ENCODE measurements at places on chromosomes 13 and 19.
A peak's percentile ranks its signal among the peaks of the same experiment; 100 is the strongest.

DNA sequence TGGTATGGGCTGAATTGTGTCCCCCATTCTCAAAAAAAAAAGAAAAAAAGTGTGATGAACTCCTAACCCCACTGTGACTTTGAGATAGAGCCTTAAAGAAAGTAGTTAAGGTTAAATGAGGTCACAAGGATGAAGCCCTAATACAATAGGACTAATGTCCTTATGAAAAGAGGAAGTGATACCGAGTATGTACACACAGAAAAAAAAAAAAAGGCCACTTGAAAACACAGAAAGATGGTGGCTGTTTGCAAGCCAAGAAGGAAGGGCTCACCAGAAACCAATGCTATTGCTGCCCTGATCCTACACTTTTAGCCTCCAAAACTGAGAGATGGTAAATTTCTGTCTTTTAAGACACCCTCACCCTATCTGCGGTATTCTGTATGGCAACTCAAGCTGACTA is 955.6 kb downstream of the PCDH17 start:
- no peak for DNase-seq

DNA sequence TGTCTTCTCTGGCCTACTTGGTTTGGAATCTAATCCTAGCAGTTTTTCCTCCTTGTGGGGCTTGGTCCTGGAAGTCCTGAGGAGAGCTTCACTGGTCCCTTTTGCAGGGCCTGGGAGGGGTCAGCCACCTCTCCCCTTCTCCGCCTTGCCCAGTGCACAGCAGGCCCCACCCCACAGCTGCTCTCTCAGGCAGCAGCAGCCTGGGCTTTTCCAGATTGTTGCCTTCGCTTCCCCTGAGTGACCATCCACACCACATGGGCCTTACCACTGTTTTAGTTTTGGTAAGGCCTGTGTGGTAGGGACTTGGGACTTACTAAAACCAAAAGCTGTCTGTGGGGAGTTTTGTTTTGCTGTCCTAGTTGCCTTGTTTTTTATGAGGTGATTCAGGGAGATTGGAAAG is 11.5 kb downstream of the MPHOSPH8 start:
- DNase-seq, result no peak

DNA sequence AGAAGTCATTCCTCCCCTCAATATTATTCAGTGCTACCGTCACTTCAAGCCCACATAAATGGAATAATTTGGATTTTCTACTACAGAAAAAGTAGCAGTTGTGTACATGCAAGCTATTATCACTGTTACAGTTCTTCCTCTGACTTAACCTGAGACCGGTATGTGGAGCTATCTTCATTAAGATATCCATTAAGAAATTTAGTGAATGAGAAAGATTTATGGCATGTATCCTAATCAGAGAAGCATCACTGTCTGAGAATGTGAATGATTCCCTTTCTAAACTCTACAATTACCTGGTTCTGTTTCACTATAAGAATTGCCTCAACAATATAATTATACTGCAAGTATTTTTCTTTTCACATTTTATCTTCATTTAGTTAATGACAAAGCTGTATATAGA is 278.7 kb downstream of the KLF5 start:
- no peak for DNase-seq

- DNase-seq, result no peak
Measured at GRCh38 chr13:30971575-30971974, 39.1 kb downstream of the TEX26 start.

DNA sequence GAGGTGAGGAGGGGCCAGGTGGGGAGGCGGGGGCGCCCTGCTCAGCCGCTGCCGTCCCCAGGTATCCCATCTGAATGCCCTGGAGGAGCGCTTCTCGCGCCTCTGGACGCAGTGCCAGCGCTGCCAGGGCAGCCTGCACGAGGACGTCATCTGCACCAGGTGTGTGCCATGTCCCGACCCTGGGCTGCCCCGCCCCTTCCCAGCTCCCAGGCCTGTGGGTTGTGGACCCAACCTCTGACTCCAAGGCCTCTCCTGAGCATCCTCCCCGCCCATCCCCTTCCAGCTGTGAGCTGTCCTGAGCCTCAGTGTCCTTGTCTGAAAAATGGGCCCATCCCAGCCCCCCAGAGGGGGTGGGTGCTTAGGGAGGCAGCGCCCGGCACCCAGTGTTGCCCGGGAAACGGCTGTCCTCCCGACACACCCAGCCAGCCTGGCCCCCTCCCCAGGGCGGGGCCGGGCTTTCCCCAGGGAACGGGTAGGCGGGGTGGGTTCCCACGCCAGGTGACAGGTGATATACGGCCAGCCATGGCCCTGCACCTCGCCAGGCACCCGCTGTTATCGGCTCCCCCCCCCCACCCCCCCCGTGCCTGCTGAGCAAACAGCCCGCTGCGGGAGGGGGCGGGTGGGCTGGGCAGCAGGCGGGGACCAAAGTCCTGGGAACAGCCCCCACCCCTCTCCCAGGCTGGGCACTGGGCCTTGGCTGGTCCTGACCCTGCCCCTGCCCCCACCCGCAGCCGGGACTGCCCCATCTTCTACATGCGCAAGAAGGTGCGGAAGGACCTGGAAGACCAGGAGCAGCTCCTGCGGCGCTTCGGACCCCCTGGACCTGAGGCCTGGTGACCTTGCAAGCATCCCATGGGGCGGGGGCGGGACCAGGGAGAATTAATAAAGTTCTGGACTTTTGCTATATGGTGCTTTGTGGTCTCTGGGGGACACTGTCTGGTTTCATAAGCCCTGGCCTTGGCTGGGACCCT is 1.3 kb upstream of the SPIB start:
- DNase-seq, result no peak

- DNase-seq, result no peak
Measured at GRCh38 chr19:48487544-48487943, 18.4 kb downstream of the CYTH2 start.

DNA sequence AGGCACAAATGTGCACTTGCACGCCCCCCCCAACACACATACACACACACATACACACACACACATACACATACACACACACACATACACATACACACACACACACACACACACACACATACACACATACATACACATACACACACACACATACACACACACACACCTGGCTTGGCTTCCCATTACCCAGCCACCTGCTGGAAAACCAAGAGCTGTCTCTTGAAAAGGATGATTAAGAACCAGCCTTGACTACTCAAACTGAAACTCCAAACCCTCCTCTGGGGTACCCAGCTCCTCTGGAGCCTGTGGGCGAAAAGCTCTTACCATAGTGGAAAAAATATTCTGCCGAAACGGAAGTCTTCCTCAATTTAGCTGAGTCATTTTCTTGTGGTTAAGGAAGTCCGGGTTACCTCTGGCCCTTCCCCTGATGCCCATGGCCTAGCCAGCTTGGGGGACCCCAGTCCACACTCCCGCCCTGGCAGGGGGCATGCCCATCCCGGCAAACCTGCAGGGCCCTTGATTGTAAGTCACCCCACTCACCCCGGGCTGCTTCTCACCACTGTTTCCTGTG is 21.9 kb downstream of the CEBPA start:
- DNase-seq, result no peak

DNA sequence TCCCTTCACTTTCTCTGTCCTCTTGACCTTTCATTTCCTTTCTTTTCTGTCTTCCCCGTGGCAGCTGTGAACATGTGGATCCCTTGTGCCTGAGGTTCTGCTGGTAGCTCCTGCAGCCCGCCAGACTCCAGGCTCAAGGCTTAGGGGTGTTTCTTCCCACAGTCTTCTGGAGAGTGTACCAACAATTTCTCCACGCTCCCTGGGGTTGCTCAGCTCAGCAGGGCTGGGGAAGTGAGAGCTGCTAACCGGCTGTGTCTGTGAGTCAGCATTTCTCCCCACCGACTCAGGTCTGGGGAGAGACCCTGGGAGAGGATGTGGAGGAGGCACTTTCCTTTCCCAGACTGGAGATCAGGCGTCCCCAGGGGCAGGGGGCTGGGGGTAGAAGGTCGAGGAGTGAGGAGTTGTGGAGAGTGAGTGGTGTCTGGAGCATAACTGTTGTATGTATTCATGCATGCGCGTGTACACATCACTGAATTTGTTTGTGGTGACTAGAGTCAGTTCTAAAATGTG is 193.6 kb downstream of the KCNRG start:
- DNase-seq, result no peak

DNA sequence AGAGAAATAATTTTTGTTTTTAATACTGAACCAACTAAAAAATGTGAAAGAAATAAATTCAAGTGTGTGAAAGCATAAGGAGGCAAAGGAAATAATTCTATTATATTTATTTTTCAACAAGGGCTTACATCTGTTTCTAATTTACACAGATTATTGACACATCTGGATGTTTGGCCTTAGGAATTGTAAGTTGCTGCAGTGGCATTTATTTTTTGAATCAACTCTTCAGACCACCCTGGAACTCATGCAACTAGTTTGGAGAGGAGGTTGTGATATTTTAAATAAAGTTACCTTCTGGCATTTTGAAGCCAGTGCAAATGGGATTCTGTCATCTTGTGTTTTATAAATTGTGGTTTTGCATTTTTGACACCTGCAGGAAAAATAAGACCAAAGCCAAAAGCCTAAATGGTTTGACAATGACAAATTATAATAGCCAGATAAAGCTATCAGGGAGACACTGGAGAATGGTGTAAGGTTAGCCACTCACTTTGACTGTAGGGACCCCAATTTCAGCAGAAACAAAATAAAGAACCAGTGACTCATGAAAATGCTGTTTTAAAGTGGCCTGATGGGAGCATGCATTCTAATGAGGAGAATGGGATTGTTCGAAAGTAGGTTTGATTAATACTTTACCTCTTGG is 192.9 kb downstream of the KLF5 start:
- no peak for DNase-seq

DNA sequence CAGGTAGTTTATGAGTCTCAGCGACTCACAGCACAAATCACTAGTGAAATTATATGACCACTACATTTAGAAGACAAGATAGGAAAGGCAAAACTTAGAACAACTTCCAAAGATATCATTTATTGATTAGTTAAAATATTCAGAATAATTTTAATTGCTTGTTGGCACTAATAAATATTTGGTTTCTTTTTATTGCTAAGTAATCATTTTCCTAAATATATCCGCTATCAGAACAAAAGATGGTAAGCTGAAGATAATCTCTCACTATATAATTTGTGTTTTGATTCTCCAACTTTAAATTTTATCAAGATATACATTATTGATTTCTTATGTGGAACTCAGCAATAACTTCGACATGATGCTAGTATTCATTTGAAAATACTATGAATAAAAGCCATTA is 248.5 kb downstream of the DIAPH3 start:
- no peak for DNase-seq

DNA sequence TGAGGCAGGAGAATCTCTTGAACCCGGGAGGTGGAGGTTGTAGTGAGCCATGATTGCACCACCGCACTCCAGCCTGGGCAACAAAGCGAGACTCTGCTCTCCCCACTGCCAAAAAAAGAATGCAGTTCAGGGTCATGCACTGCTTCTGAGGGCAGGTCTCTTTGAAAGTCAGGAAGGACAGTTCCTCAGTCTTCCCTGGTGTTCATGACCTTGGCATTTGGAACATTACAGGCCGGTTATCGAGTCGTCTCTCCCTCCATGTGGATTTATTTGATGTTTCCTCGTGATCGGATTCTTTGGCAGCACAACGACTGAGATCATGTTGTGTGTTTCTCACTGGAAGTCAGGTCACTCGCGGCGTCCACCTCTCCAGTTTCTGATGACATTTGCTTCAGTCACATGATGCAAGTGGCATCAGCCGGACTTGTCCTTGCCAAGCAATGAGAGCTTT is 17.2 kb downstream of the FGF21 start:
- DNase-seq, result no peak

- DNase-seq, result no peak
Measured at GRCh38 chr13:42549552-42549936, 24.4 kb upstream of the TNFSF11 start.

- DNase-seq, result no peak
Measured at GRCh38 chr13:34294483-34295129, 476.7 kb downstream of the RFC3 start.

GRCh38 chr13:23427881-23428528 is 5.5 kb downstream of the SACS start:
- DNase-seq, result no peak

GRCh38 chr13:37811441-37811840 is 58.1 kb downstream of the TRPC4 start:
- no peak for DNase-seq

GRCh38 chr19:48928164-48929025 is 5.1 kb upstream of the DHDH start:
- DNase-seq, result no peak

GRCh38 chr13:48851707-48852106 is 124.0 kb upstream of the FNDC3A start:
- no peak for DNase-seq

DNA sequence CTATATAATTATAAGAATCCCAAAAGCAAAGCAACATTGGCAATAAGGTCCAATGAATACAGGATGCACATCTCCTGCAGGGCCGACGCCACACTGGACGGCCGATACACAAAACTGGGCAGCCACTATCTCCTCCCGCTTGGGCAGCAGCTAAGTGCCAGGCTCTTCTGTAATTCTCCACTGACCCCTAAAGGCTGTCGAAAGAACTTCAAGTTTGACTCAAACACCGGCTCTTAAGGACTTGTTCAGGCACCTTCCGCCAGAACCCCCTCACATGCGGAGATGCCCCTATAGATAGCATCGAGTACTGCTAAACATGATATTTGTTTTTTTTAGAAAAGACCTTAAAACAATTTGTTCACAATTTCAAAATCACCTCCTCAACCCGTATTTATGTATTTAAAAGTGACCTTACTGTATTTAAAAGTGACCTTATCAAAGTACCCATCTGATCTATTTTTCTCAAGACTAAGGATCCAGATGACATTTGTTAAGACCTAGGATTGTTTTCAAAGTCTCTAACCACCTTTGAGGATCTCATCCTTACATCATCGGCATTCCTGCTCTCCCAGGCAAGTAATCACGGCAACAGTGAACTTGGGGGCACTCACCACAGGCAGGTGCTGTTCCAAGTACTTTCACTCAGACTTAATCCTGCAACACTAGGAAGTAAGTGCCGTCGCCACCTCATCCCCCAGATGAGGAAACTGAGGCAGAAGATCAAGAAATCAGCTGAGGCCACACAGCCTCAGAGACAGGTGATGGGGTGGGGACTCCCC is 77.8 kb downstream of the TUBGCP3 start:
- no peak for DNase-seq

- peak; percentile 36 for DNase-seq
Measured at GRCh38 chr19:8505680-8506401, 3.4 kb upstream of the PRAM1 start.

- no peak for DNase-seq
Measured at GRCh38 chr13:30535046-30535445, 69.3 kb upstream of the HMGB1 start.

DNA sequence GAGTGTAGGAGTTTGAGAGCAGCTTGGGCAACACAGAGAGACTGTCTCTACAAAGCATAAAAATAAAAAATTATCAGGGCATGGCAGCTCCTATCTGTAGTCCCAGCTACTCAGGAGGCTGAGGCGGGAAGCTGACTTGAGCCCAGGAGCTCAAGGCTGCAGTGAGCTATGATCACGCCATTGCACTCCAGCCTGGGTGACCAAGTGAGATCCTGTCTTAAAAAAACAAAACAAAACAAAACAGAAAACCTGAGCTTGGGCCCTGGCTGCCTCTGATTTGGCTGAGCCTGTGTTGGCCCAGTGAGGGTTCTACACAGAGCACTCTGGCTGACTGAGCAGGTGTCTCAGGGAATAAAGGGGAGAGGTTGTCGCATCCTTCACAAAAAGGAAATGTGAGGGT is 8.0 kb downstream of the SLC7A9 start:
- DNase-seq, result no peak

All from NCI-H1694 (cell line).